ENCODE measurements at places on chromosomes 4 and X.

- DNase-seq, result no peak
Measured at GRCh38 chrX:154123241-154124219, 20.5 kb upstream of the OPN1LW start.

- no peak for DNase-seq
Measured at GRCh38 chr4:85515701-85516100, 40.8 kb downstream of the ARHGAP24 start.

- no peak for DNase-seq
Measured at GRCh38 chr4:20262221-20262620, 10.5 kb downstream of the SLIT2 start.

DNA sequence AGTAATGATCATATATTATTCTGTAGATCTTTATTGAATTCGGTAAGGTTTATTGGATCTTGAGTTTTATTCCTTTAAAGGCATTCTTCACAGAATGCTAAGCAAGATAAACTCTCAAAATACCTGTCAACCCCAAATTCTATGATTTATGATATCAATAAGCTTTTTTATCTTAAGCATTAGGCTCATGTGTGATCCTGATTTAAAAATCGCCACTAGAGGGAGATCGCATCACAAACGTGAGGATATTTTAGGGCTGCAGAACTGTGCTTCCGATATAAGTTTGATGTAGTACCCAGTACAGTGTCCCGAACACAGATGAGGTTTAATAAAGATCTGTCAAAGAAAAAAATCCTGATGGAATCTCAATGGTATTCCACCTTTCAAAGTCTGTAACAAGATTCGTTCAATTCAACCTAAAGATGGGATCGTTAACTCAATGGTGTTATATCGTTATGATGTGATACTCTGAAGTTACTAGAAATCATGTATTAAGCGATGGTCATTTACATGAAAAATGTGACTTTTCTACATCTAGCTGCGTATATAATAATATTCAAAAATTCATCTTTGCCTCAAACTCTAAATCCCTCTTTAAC lies 169.0 kb downstream of the CORIN start:
- DNase-seq, result no peak

- DNase-seq, result no peak
Measured at GRCh38 chrX:140765043-140765784, 55.7 kb downstream of the LINC00632 start.

Data from stimulated activated CD4-positive, alpha-beta T cell treated with anti-CD3 and anti-CD28 coated beads, TNF-alpha, amount 100 ng/mL, for 24 hours (primary cell).